ENCODE measurements at places on chromosomes 2 and 18. TPM values are rescaled to one million over a fixed set of nuclear protein-coding genes. Genes with fewer than 3 reads are reported as not detected.

Gene SULT6B1
- not detected for total RNA-seq

Gene GCKR
- not detected for total RNA-seq

- DNase-seq: no peak
Measured at GRCh38 chr2:131039535-131039907, 53.7 kb downstream of the FAM168B start.

DNA sequence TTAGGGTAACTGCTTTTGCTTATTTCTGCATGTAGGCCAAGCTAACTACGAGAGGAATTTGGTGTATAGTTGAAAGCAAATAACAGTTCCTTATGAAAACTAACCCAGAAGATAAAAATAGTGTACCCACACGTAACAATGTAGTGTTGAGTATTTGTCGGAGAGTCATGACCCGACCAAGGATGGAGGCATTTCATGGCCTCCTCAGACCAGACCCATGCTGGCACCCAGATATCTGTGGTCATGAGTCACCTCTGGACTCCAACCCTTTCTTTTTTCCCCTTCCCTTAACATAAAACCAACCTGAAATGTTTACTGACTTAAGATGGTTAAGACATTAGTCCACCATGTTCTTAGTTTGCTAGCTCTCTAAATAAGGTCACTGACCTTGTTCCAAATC, 318.7 kb downstream of the NOL4 start:
- DNase-seq: no peak

DNA sequence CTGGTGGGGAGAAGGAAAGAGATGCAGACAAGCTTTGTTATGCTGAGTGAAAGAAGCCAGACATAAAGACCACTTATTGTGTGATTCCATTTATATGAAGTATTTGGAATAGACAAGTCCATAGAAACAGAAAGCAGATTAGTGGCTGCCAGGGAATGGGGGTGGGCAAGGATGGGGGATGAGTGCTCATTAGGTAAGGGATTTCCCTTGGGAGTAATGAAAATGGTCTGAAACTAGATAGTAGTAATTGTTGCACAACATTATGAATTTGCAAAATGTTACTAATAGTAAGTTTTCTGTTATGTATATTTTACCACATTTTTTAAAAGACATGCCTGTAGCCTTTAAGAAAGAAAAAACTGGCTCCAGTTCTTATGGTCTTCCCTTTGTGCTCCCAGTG, 154.9 kb downstream of the LNPK start:
- no peak for DNase-seq

Measured in cardiac septum (tissue), 1 donor.